Common myeloid progenitor, CD34-positive (primary cell): ENCODE measurements at places on chromosomes 12 and 14.

DNA sequence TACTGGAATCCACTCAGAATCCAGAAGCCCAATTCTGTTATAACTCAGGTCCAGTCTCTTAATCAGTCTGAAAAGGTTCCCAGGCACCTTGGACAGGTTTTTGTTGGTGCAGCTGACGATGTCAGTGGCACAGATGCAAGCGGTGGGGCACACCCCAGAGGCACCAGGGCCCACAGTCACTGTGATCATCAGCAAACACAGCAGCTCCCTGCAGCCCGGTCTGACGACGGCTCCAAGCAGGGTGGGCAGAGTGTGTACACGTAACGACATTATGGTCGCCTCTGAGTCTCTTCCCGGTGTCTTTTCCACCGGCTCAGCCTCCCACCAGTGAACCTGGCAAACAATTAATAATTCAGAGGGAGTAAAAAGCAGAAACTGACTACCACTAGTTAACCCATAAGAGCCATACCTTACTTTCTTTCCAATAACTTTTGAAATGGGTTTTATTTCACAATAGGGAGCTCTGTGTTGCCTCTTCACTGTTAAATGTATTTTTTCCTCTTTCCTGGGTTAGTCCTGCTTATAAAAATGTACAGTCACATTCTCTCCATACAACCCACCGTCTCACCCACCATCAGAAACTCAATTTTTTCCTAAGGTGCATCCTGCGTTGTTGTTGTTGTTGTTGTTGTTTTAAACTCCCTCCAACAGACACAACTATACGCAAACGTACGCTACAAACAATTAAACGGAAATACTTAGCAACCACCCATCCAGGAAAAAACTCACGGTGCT lies 521 bp upstream of the PCED1B start:
- peak; percentile 60 for DNase-seq

DNA sequence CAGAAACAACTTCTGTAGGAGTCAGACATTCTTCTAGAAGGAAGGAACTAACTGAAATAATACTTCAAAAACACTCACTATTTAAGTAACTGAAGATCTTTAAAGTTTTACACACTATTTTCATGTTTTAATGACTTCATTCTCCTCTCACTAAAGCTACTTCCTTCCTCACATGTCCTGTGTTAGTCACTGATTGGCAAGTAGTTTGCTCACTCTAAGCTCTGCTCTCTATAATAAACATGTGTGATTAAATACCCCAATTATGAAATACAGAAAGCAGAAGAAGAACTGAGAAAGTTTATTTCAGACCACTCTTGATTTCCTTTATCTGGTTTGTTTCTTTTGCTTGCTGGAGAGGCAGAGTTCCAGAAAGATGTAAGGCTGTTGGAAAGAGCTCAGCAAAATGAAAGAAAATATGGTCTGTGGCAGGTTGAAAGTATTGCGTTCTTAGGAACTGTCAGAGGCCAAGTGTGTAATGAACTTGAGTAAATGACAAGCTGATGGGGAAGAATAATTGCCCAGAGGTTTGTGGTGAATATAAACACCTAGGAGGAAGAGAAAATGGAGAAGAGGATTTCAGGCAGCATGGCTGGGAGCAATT lies 522.0 kb upstream of the SEL1L start:
- DNase-seq: no peak

GRCh38 chr12:93784339-93785086 lies 107.3 kb downstream of the CRADD start:
- DNase-seq: no peak

DNA sequence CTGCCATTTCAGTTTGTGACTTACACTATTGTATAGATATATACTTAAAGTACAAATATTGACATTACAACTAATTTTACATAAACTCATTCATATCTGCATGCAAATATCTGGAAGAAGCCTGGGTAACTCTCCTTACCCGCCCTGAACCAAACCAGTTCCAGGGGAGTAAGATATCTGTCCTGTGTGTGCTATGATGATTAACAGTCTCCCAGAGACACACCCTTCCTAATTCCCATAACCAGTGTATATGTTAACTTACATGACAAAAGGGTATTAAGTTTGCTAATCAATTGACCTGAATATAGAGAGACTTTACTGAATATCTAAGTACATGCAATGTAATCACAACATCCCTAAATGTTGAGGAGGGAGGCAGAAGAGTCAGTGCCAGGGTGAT lies 23.0 kb downstream of the PRB3 start:
- no peak for DNase-seq

DNA sequence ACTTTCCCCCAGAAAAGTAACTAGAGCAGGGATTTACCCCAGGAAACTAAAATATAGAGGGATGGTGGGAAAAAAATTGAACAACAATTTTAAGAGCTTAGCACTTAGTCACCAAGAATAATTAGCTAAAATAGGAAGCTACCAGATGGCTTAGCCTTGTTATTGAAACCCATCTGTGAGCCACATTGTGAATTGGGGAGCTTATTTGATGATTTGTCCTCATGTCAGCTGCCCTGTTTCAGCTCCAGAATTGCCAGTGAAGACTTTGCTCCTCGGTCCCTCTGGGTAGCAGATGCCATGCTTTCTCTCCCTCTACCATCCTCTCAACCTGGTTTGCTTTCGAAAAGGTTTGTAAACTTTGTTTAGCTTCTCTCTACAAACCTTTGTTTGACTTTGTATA lies 67.7 kb upstream of the PTHLH start:
- DNase-seq: no peak

GRCh38 chr14:71527838-71528237 lies 404.4 kb upstream of the RGS6 start:
- no peak for DNase-seq

DNA sequence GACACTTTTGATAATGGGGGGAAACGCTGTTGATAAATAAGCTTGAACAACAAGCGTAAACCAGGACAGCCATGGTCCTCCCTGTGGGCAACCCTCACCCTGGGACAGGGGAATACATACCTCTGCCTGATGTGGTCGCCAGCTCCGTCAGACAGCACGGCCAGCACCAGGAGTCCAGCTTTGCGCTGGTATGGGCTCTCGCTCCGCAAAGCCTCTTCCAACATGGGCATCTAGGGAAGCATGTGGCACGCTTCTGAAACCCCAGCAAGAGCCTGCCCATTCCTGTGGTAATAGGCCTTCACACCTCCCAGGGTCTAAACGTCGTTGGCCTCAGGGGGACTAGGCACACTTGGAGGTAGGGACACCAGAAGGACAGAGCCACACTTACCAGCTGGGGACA lies 2.9 kb downstream of the IPO4 start:
- DNase-seq: no peak

DNA sequence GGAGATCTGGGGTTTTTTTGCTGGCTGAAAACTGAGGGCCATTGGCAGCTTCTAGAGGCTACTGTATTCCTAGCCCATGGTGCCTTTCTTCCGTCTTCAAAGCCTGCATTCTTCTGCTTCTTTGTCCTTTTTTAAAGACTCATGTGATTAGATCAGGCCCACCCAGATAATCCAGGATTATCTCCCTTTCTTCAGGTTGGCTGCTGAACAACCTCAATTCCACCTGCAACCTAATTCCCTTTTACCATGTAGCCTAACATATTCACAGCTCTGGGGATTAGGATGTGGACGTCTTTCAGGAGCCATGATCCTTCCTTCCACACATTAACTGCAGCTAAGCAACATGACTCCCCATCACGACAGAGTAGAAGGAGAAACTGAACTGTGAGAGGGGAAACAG lies 985.5 kb downstream of the DIO2 start:
- DNase-seq: no peak

DNA sequence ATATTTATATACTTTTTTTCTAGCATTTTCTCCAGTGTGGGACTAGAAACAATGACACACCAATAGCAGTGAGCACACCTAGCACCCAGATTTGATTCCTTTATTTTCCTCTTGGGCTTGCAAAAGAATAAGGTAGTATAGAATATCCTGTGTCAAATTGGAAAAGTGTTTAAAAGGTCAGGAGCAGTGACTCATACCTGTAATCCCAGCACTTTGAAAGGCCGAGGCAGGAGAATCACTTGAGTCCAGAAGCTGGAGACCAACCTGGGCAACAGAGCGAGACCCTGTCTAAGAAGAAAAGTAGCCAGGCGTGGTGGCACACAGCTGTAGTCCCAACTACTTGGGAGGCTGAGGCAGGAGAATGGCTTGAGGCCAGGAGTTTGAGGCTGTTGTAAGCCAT lies 53.8 kb upstream of the SGPP1 start:
- no peak for DNase-seq

DNA sequence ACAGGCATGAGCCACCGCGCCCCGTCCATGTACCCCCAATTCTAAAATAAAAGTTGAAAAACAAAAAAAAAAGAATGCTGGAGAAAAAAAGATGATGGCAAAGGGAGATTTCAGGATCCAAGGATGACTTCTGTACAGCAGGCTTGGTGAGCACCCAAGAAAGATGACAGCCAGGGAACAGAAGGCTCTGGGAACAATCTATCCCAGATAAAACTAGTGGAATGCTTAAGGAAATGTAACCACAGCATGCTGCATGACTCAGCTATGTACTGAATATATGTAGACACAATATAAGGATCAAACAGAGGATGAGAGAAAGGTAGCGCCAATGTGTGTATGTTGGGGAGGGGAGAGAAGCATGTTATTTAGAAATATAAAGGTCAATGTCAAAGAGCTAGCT lies 123.7 kb upstream of the TMTC1 start:
- no peak for DNase-seq

DNA sequence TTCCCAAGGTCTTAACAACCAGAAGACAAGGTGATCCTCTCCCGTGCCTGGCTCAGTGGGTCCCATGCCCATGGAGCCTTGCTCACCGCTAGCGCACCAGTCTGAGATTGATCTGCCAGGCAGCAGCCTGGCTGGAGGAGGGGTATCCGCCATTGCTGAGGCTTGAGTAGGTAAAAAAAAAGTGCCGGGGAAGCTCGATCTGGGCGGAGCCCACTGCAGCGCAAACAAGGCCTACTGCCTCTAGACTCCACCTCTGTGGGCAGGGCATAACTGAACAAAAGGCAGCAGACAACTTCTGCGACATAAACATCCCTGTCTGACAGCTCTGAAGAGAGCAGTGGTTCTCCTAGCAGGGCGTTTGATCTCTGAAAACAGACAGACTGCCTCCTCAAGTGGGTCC lies 104.0 kb downstream of the C14orf39 start:
- no peak for DNase-seq

DNA sequence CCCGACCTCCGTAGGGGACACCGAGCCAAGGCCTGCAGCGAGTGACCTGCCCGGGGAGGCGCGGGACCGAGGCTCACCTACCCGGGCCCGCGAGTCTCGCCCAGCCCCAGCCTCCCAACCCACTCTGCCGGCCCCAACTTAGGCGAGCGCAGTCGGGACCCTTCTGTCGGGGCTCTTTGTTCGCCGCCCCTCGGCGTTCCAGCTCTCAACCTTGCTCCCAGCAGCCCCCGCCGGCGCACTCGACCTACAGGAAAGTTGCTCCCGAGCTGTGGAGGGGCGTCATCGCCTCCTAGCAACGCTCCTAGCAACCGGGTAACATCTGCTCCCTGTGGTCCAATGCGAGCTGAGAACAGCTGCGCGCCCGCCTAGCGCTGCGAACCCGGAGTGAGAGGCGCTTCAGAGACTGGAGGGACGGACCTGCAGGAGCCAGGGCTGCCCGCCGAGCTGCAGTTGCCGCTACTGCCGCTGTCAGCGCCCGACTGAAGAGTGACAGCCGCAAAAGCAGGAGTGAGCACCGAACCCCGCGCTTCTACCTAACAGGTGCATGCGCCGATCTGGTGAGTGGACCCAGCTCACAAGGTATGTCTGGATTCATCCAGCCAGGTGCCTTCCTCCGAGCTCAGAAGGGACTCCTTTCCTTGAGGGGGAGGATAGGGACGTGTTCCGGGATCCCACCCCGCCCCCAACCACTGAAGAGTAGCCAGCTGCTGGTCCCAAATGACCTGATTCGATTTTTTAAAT lies 355.0 kb downstream of the SNAPC1 start:
- DNase-seq: peak; percentile 76

GRCh38 chr14:92555465-92556111 lies 42.0 kb downstream of the RIN3 start:
- no peak for DNase-seq

- no peak for DNase-seq
These were observed 17.9 kb upstream of the NID2 start for GRCh38 chr14:52086711-52087110.

- no peak for DNase-seq
These were observed 460.3 kb upstream of the LRFN5 start for GRCh38 chr14:41146391-41146790.

DNA sequence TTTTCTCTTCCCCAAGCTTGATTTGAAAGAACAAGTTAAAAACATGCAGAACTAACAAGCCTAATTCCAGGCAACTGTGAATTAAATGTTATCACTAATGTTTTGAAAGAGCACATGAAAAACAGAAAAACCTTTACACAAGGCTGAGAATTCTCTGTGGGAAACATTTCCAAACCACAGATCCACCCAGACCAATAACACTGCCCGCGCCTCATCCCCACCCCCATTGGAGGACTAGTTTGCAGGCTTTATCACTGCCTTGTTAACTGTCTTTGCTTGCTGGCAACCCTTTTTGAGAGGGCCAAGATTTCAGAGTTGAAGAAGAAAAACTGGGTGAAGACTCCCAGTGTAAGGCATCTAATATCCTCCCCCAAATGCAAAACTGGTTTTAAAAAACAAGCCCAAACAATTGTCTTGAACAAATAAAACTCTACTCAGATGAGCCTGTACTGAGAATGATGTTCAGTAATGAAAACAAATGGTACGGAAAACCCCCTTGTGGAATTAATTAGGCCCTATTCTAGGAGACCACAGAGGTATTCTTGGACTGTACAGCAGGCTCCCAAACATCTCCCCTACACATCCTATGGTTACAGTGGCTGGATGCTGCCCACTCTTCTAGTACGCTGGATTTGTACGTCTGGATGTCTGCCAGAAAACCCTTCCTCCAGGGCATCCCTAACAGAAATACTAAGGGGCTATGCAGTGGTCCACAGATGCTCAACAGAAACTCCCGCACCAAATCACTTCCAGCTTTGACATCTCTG lies 5.8 kb downstream of the MAX start:
- peak; percentile 28 for DNase-seq
